NCI-H510A treated with DMSO at 0.1 percent for 48 hours (cell line): ENCODE measurements at places on chromosomes 12 and 14.

DNA sequence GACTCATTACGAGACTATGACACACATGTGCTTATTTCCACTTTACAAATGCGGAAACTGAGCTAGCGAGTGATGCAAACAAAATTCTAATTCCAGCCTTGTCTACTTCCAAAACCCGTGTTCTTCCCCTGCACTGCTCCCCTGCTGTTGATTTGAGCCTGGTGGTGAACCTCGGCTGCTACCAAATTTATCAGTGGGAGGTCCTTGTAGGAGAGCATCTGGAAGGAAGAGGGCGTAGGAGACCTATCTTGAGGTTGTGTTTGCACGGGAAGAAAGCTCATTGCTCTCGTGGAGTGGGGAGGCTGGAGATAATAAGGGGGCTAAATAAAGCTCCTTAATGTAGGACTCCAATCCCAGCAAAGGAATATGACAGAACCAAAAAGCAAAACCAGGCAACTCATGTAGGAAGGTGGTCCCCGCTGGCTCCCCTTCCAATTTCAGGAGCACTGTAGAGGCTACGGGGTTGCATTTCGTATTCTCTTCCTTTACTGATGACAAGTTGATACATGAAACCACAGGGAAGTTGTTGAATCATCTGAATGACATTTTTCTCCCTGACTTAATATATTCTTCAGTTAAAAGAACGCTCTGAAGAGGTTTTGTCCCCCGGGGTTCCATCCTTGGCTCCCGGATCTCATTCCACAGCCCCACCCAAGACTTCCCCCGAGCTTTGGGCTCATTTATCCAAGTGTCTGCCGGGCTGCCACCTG lies 52.6 kb downstream of the FZD10 start:
- no peak for DNase-seq

DNA sequence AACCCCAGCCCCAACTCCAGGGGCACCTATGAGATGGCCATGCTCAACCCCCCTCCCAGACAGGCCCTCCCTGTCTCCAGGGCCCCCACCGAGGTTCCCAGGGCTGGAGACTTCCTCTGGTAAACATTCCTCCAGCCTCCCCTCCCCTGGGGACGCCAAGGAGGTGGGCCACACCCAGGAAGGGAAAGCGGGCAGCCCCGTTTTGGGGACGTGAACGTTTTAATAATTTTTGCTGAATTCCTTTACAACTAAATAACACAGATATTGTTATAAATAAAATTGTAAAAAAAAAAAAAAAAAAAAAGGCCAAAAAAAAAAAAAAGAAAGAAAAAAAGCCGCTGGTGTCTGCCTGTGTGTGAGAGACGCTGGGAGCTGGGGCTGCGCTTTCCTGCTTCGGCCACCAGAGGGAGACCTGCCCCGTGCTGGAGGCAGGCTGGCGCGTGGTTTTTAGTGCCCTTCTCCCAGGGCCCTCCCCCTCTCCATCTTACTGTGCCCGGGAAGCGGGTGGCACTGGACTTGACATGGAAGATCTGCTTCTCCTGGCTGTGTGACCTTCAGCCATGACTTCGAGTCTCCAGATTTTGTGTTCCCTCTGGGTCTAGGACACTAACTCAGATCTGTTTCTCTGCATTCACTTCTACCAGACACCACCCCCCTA lies 3.4 kb upstream of the NXPH4 start:
- DNase-seq: peak; percentile 82

DNA sequence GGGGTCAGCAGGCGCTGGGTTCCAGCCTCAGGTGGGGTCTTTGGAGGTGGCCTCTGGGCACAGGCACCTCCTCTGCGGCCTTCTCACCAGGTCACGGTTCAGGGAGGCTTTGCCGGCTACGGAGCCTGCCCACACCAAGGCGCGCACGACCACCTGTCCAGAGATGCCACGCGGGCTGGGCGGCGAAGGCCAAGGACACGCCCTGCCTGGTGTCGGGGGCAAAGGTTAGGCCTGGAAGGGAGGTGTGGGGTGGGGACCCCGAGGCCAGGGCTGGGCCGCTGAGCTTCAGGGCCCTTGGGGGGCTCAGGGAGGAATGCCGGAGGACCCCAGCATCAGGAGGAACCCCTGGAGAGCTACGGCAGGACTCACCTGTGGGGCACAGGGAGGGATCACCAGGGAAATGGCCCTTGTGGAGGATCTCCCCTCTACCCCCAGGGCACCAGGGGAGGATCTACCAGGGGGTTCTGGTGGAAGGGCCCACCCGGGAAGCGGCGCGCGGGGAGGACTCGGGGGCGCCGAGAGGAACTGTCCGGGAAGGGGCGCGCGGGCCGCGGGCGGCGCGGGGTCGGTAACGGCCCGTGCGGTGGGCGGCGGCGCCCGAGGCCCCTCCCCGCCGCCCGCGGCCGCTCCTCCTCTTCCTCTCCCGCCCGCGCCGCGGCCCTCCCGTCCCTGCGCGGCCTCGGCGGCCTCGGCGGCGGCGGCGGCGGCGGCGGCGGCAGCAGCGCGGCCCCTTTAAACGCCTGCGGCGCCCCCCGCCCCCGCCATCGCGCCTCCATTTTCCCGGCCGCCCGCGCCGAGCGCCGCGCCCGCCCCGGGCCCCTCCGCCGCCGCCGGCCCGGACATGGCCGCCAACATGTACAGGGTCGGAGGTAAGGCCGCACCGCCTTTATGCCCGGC lies at the start of gene MTA1:
Gene MTA1 (plus strand): TSS at position 633 of the 897 bp plus-strand sequence. CDS start 209 bp downstream, at position 842.
- DNase-seq: peak; percentile 23

GRCh38 chr14:89641495-89642175 lies 224.6 kb upstream of the FOXN3 start:
- DNase-seq: peak; percentile 42

- no peak for DNase-seq
These were observed 94.7 kb upstream of the SLC38A4 start for GRCh38 chr12:46920499-46920898.

- no peak for DNase-seq
These were observed 134.3 kb downstream of the MED13L start for GRCh38 chr12:116142936-116143898.
